ENCODE measurements at places on chromosomes 5 and 9. TPM values are rescaled to one million over a fixed set of nuclear protein-coding genes. Genes with fewer than 3 reads are reported as not detected.

OTP gene
- total RNA-seq, result not detected

HNRNPK gene
- 616 TPM for total RNA-seq

ECM2 gene
- total RNA-seq, result 6.8 TPM

ZNF484 gene
- 15.4 TPM for total RNA-seq

RASEF gene
- 1.2 TPM for total RNA-seq

ANKRD18A gene
- total RNA-seq, result not detected

LCP2 gene
- total RNA-seq, result not detected
